ENCODE measurements at places on chromosomes 5 and 9.

DNA sequence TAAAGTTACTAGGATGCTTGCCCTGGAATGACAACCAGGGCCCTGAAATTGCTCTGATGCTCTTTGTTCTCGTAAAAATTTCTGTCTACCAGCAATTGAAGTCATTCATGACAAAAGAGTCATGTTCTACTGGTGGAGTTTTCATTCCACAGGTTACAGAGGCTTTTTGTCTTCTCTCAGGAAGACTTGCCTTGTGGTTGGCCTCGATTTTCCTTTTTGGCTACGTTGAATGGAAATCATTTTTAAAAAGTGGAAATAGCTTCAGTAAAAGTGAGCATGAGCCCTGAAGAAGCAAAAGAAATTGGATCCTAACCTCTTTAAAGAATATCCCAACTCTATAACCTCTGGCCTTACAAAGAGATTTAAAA is 255.2 kb downstream of the AOPEP start:
- no peak for DNase-seq

DNA sequence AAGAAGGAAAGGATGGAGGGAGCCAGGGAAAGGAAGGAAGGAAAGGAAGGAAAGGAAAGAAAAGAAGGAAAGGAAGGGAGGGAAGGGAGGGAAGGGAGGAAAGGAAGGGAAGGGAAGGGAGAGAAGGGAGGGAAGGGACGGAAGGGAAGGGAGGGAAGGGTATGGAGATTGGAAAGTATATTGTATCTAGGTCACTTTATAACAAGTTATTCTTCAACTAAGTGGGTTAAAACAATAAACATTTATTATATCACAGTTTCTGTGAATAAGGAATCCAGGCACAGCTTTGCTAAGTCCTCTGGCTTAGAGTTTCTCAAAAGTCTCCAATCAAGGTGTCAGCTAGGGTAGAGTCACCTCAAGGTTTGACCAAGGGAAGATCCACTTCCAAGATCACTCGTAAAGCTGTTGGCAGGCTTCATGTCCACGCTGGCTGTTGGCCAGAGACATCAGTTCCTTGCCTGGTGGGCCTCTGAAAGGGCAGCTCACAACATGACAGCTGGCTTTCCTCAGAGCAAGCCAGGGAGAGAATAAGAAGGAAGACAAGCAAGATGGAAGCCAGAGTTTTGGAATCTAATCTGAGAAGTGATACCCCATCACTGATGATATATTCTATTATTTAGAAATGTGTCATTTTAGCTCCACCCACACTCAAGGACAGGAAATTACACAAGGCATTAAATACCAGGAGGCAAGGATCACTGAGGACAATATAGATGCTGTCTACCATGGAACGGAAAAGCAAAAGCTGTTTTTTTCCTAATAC is 105.1 kb downstream of the DEPDC1B start:
- no peak for DNase-seq

GRCh38 chr9:1254071-1254470 is 203.9 kb downstream of the DMRT2 start:
- DNase-seq: no peak

GRCh38 chr5:37724395-37725125 is 115.3 kb downstream of the GDNF start:
- DNase-seq: no peak

GRCh38 chr9:121399883-121400607 is 30.0 kb upstream of the STOM start:
- peak; percentile 81 for DNase-seq

DNA sequence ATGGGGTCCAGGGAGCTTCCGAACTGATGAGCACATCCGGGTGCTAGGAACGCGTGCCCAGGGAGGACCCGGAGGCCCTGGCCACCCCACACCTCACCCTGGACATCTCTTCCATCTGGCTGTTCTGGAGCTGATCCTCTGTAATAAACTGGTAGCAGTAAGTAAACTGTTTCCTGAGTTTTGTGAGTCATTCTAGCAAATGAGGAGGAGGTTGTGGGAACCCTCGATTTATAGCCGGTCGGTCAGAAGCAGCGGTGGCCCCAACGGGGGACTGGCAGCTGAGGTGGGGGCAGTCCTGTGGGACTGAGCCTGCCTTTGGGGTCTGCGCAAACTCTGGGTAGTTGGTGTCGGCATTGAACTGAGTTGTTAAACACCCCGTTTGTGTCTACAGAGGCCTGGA is 15.4 kb upstream of the UBAC1 start:
- DNase-seq: no peak

- DNase-seq: peak; percentile 84
These were observed 726 bp downstream of the DAP start for GRCh38 chr5:10760096-10760920.

DNA sequence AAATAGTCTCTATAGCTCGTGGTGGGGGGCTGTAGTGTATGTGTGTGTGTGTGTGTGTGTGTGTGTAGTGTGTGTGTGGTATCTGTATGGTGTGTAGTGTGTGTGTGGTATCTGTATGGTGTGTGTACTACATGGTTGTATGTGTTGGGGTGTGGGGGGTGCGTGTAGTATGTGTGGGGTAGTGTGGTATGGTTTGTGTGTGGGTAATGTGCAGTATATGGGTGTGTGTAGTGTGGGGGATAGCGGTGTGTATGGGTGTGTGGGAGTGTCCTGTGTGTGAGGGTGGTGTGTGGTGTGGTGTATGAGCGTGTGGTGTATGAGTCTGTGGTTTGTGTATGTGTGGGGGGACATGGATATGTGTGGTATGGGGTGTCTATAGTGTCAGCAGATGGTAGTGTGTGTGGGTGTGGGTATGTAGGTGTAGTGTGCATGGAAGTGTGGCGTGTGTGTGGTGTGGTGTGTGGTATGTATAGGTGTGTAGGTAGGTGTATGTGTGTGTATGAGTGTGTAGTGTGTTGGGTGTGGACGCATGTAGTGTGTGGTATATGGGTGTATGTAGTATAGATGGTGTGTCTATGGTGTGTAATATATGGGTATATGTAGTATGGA is 145.8 kb upstream of the IQGAP2 start:
- no peak for DNase-seq

DNA sequence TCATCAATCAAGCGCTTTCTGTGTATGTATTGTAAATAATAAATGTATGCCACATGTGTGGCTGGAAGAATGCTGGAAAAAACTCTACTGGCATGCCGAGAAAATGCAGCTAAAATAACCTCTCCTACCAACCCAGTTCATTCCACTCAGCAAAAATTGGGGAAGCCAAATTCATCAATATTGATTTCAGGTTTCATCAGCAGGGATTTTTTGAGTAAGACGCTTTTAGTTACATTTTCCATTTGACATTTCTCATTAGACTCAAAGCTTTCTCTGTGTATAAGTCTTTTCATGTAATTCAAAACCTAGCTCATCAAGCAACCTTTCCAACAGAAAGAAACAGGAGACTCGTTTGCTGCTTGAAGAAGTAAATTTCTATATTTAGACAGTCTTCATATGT is 338.1 kb downstream of the DMRT2 start:
- DNase-seq: no peak

DNA sequence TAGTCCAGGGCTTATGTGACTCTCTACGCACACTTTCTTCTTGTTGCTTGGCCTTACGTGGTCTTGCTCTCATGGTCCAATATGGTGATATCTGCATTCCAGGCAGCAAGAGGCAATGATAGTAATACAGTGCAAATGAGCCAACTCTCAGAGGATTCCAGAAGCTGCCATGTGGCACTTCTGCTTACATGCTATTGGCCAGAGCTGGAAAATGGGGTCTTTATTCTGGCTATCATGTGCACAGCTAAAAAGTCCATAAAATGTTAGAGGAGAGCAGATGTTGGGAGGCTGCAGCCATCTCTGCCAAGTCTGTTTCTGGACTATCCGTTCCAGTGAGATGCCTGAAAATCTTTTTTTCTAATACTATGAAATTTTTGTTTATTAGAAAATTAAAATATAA is 2.9 kb upstream of the SEPTIN8 start:
- DNase-seq: no peak

- no peak for DNase-seq
These were observed 120.3 kb upstream of the FTMT start for GRCh38 chr5:121731377-121731776.

GRCh38 chr5:42631241-42631640 is 125.4 kb upstream of the CCDC152 start:
- DNase-seq: no peak

DNA sequence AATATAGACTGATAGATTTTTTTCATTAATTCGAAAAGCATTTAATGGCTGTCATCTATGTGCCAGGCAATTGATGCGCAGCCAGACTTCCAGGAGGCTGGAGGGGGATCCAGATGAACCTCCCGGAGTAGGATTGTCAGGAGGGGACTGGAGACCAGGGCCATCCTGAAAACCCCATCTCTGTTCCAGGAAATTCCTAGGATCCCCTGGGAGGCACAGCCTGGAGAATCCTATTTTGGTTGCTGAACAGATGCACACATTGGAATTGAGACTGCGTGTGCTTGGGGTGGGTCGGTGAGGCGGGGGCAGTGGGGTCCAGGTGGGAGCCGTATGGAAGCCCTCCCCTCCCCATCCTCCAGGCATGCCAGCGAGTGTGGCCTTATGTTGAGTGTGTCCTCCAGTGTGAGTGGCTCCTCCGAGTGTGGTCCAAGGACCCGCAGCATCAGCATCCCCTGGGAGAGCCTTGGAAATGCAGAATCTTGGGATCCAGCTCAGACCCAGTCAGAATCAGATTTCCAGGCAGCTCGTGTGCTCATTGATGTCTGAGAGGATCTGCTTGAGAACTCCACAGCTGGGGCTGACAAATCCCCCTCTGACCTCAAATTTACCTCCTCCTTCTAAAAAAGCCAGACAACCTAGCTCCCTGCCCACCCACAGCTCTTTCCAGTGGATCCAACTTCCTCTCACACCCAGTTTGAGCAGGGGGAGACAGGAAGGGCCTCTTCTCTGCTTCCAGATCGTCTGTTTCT is 38.7 kb downstream of the ROPN1L start:
- DNase-seq: peak; percentile 33

GRCh38 chr9:131404581-131404980 is 10.7 kb downstream of the PRRC2B start:
- no peak for DNase-seq

DNA sequence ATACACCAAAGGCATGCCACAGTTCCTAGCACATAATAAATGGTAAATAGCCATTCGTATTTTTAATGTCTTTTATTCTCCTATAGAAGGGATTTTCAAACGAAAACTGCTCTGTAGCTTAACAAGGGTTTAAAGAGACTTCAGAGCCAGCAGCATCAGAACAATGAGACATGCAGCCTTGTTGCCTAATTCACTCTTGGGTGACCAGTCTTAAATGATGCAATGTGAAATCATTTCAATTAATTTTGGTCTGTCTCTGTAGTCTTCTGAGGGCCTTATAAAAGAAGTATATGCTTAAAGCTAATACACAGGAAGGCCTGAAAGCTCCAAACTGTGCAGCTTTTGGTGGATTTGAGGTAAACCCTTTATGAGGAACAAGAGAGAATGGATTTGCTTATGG is 888.8 kb upstream of the WWC1 start:
- no peak for DNase-seq

- DNase-seq: peak; percentile 61
These were observed 11.0 kb downstream of the FABP6 start for GRCh38 chr5:160240350-160240749.

- DNase-seq: peak; percentile 64
These were observed 29.9 kb downstream of the RFX3 start for GRCh38 chr9:3495855-3496254.

GRCh38 chr5:140734354-140734753 is 34.1 kb downstream of the ZMAT2 start:
- peak; percentile 41 for DNase-seq

DNA sequence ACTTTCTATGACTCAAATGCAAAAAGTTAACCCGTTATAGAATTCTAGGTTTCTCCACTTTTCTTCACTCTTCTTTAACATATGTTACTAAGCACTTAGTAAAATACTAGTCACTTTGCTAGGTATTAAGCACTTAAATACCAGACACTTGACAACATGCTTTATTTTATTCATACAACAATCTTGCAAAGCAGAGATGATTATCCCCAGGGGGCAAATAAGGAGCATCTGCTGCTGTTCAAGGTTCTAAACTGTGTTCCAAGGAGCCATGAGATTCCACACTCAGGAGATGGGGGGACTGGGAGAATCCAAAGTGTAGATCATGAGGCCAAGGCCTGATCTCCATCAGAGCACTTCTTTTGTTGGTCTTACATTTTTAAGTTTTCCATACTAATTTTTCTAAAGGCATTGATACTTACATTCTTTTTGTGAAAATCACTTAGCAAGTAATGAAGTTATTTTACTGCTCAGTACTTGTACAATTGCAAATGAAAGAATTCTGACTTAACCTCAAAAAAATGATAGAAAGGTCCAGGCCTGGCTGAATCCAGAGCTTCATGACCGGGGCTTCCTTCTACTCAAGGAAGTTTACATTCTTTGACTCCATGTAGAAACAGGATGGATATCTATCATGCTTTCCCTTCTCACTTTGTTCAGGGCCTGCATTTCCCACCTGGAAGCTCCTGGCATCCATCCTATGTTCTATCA is 504.4 kb upstream of the WWC1 start:
- DNase-seq: no peak
